ENCODE measurements at places on chromosomes 11 and 22.

- no peak for DNase-seq
These were observed 19.9 kb upstream of the SYT13 start for GRCh38 chr11:45305874-45306623.

GRCh38 chr11:2526808-2527381, 82.1 kb downstream of the KCNQ1 start:
- DNase-seq = no peak

DNA sequence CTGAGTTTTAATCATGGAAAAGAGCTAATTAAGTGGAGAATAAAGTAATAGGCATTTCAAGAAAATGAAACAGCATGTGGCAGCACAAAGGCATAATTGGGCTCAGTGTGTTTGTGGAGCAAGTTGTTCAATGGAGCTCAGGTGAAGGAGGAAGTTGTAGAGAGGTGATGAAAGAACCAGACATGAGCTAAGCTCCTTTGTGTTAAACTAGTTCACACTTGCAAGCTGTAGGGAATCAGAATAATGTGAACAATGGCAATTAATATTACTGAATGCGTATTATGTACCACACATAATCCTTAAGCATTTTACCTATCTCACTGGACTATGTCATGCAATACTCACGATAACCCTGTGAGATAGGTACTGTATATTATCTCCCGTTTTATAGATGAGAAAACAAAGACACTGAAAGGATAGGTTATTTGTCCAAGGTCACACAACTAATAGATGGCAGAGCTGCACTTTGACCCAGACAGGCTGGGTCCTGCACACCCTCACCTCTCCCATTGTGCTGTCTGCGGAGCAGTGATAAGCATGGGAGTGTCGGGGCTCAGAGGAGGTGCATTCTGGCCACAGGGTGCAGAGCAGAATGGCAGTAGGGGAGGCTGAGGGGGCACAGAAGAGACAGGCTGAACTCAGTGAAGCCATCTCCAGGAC, 8.9 kb downstream of the OLFML1 start:
- no peak for DNase-seq

DNA sequence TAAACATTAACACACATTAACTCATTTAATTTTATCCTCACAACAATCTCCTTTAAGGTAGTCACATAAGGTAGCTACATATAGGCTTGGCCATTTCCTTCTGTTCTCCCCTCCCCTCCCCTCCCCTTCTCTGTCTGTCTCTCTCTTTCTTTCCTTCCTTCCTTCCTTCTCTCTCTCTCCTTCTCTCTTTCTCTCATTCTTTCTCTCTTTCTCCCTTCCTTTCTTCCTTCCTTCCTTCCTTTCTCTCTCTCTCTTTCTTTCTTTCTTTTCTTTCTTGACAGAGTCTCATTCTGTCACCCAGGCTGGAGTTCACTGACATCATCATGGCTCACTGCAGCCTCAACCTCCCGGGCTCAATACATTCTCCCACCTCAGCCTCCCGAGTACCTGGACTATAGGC, 22.3 kb upstream of the NUP160 start:
- no peak for DNase-seq

DNA sequence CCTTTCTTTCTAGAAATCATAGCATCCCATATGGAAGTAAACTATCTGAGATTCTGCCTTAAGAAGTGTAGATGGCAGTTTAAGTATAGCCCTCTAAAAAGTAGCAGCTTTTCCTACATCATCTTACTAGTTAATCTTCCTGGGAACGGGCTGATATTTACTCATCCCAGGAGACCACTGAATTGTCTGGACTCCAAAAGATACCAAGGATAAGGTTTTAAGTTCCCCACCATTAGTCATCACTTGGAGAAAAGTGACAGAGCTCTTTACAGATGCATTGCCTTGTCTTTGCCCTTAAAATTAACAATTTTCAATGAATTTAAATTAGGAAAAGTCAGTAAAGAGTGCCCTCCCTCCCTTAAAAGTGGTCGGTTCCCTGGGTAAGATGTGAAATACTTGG, 129.5 kb downstream of the MAML2 start:
- no peak for DNase-seq

- no peak for DNase-seq
These were observed 14.2 kb downstream of the NADSYN1 start for GRCh38 chr11:71467164-71467563.

- no peak for DNase-seq
These were observed 9.1 kb downstream of the CPT1A start for GRCh38 chr11:68832476-68833181.

GRCh38 chr11:102516179-102516578, 14.4 kb downstream of the MMP7 start:
- no peak for DNase-seq

GRCh38 chr11:23078289-23078971, 218.2 kb upstream of the CCDC179 start:
- no peak for DNase-seq

DNA sequence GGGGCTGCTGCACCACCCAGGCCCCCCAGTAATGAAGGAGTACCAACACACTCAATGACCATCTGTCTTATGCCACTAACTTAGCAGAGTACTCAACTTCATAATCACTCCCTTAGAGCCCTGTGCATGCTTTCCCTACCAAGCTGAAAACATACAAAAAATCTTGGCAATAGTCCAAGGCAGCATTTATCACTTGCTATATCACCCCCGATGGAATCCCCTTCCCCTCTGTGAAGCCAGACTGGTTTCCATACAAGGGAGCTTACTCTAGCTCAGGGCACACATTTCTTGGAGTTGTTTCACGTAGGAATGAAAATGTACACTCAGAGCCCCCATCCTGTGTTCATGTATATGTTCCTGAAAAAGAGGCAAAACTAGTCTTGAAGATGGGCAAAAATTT, 301.3 kb upstream of the TENM4 start:
- no peak for DNase-seq

DNA sequence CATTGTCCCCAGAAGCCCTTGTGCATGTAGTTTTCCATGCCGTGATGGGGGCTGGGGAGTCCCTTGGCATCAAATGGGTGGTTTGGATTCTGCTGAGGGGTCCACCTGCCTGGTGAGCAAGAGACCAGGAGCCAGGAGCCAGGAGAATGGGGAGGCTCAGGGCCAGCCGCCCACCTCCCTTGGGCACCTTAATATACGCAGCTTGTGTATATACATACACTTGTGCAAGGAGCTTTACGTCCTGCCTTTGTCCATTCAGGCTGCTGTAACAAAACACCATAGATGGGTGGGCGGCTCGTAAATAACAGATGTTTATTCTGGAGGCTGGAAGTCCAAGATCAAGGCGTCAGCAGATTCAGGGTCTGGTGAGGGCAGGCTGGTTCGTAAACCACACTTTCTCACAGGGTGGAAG, 62.5 kb downstream of the SMIM38 start:
- no peak for DNase-seq

DNA sequence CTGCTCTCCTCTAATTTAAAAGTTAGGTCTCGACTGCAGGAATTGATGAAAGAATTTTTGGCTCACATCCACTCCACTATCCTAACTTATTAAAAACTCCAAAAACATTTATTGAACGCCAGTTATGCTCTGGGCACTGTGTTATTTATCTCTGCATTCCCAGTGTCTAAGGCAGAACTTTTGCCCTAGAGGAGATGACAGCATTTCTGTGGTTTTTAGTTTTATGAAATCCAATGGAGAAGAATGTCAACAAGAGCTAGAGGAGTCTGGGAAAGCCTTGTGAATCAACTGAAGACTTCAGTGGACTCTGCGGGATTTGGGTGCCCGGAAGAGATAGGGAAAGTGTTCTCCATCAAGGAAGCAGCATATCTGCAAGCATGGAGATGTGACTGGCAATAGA, 217.0 kb upstream of the PGR start:
- no peak for DNase-seq

- DNase-seq = no peak
These were observed 426.4 kb downstream of the INSC start for GRCh38 chr11:15541079-15541478.

DNA sequence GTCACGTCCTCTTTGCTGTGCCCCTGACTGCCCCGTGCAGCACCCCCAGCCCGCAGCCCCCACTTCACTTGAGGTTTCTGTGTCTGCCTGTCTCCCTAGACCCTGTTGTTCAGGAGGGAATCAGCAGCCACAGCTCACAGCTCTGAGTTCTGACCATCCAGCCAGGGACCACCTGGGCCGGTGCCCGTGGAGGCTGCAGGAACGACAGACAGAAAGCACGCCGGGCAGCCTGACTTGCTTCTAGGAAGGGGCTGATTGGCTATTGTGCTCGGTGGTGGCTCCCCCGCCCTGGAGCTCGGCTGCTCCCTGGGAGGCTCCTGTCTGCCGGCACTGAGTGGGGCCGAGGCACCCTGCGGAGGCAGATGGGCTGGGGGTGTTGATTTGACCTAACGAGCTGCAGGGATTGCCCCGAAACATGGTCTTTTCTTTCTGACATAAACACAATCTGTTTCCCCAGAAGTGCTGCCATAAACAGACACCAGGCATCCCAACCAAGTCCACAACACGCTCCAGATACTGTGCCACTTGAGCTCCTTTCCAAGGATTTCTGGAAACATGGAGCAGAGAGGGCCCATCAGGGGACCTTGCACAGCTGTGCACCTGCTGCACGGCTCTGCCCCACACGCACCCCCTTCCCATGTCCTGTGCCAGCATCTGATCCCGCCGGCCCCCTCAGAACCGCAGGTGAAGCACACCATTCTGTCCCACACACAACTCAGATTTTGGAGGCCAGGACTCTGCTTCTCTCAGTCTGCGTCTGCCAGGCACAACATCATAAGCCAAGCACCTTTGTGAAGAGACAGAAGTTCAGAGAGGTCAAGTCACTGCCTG, 855.9 kb downstream of the TBC1D22A start:
- no peak for DNase-seq

- DNase-seq = no peak
These were observed 96.6 kb upstream of the KCNA4 start for GRCh38 chr11:30113326-30113898.

- no peak for DNase-seq
These were observed 24.1 kb downstream of the RNF214 start for GRCh38 chr11:117256573-117256972.

- no peak for DNase-seq
These were observed 344.9 kb upstream of the B3GAT1 start for GRCh38 chr11:134756811-134757540.

DNA sequence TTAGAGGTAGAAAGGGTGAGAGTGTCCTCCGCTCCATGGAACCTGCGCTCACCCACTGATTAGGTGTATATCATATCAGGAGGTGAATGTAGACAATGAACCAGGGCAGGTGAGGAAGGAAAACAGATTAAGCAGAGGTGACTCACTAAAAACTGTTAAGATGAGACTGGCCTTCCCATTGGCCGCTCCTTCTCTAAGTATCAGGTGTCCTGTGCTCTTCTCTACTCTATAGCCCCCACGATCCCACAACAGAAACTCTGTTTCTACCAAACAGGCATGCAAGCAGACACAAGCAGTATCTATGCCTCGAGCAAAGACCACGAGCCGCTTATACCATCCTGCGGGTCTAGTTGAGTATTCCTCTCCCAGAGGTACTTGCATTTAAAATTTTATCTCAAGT, 103.1 kb downstream of the SNX19 start:
- no peak for DNase-seq

- DNase-seq = no peak
These were observed 83.6 kb downstream of the INSC start for GRCh38 chr11:15198284-15198683.

DNA sequence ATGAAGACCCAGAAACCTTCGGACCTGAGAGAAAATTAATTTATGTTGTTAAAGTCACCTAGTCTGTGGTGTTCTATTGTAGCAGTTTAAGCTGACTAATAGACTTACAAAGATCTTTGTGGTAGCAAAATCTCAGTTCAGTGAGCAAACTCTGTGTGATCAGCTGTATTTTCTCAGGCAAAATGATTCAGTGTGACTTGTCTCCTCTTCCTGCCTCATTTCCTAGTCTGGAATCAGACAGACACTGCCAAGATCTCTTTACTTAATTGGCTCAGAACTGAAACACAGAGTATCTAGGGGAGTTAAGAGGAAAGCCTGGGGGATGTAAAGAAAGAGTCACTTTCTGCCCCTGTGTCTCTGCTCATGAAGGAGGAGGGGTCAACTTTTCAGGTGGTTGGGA, 564.7 kb downstream of the KCNA4 start:
- no peak for DNase-seq

DNA sequence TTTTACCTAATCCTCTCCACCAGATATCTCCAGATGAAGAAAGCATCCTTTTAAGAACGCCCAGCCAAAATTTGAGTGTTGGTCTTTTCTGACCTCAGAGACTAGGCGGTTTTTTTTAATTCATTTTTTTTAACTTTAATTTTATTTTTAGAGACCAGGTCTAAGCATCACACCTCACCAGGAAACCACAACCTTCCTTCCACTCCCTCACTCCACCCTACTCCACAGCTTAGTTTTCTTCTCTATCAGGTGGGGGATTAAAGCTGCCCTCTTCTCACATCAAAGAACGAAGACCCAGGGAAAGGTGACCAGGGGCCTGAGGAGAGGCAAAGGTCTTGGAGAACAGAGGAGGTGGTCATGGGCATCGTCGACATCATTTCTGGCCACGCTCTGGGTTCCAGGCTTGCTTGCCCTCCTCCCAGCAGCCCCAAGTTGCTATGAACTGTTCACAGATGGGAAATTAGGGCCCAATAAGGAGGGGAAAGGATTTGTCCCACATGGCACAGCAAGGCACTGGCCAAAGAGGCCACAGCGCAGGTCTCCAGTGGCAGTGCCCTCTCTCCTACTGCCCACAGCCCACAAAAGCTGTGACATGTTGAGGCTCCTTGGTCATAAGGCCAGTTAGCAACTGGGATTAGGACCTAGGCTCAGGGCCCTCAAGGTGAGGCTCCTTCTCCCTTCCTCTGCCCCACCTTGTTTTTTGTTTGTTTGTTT, 1.4 kb upstream of the PEX16 start:
- DNase-seq = no peak

DNA sequence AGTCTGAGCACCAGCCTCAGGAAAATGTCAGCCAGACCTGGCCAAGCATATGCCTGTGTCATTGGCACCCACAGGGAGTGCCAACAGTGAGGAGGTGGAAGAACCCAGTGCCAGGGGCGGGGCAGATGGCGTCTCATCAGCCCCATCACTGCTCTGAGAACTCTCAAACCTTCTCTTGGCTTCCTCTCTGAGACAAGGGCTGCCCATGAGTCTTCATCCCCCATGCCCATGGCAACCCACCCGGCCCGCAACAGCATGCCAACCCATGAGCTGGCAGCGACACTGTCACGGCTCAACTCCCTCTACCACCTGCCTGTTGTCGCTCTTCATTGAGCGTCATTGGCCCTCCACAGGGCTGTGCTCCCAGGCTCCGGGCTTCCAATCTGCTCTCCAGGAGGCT, 340.5 kb downstream of the BUD13 start:
- no peak for DNase-seq

GRCh38 chr11:107565219-107565937, at the start of gene ALKBH8:
ALKBH8 (minus strand) TSS chr11:107565735; CDS start chr11:107560893, 4,842 bp downstream.
- peak; percentile 51 for DNase-seq

GRCh38 chr11:105821781-105822180, 200.3 kb downstream of the MSANTD4 start:
- DNase-seq = no peak
